ENCODE measurements at places on chromosomes 5 and 9.

DNA sequence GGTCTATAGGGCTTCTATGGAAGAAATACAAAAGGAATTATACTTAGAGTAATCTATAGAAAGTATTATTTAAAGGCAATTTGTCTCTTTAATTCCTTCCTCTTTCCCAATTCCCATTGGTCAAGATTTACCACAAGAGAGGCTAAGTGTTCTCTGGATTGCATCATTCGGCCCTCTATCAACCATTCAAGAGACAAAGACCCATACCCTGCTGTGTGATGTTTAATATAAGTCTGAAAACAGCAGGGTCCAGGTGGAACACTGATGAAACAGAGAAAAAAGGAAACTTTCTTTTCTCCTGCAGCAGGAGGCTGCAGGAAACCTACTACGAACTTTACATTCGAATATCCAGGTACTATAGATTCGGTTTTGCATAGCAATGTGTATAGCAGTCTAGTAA lies 323.4 kb downstream of the CHSY3 start:
- no peak for DNase-seq
- no peak overlapping the region for H3K4me3 ChIP-seq
- no peak overlapping the region for H3K27ac ChIP-seq
- no peaks in the 10 kb centered on the region for H3K27me3 ChIP-seq
- no peaks in the 10 kb centered on the region for H3K36me3 ChIP-seq

DNA sequence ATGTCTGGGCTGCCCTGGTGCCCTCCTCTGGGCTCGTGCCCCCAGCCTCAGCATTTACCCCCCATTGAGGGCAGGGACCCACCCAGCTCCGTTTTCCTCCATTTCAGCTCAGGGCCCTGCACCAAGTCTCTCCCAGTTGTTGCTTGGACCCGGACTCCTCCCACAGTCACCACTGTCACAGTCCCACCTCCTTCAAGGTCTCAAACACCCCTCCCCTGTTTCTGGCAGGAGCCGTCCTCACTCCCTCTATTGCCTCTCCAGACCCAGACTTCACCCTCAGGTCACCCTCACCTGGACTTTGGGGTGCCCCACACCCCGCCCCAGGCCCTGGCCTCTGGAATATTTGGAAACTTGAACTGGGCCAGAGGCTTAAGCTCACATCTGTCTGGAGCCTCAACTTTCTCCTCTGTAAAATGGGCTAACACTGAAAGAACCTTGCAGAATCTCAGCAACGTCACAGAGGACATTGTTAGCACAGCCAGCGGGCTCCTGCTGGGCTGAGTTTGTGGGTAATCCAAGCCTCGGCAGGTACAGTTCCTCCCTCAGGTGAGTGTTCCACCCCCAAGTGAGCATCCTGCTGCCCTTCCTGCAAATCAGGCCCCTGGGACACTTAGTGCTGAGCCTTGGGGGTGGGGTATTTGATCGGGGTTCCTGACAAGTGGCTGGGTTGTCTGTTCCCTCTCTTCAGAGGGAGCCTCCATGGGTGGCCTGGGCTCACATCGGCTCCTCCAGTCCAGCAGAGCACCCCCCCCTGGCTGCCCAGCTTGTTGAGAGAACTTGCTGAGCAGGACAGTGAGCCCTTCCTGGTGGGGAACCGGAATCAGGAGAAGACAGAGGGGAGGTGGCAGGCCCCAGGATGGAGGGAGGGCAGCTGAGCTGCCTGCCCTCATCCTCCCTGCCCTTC lies 130.1 kb downstream of the C9orf50 start:
- no peaks in the 10 kb centered on the region for H3K27me3 ChIP-seq
- DNase-seq = no peak
- peak overlapping the region; percentile 96 for H3K27ac ChIP-seq
- H3K4me1 ChIP-seq = peaks cover 57% of the 10 kb centered on the region
- H3K36me3 ChIP-seq = peaks cover 26% of the 10 kb centered on the region
- peak overlapping the region; percentile 91 for H3K4me3 ChIP-seq

GRCh38 chr9:91734371-91734981 lies 215.6 kb downstream of the ROR2 start:
- H3K36me3 ChIP-seq = no peaks in the 10 kb centered on the region
- DNase-seq = peak; percentile 75
- peaks cover 1% of the 10 kb centered on the region for H3K4me1 ChIP-seq
- no peak overlapping the region for H3K4me3 ChIP-seq
- H3K27me3 ChIP-seq = peaks cover 7% of the 10 kb centered on the region

GRCh38 chr5:93577854-93578812 lies 2.9 kb downstream of the NR2F1-AS1 start:
- H3K4me3 ChIP-seq = no peak overlapping the region
- no peaks in the 10 kb centered on the region for H3K36me3 ChIP-seq
- H3K4me1 ChIP-seq = peaks cover 13% of the 10 kb centered on the region
- no peak overlapping the region for H3K27ac ChIP-seq
- no peak for DNase-seq

GRCh38 chr5:135704616-135705015 lies 125.8 kb upstream of the CXCL14 start:
- H3K27me3 ChIP-seq = no peaks in the 10 kb centered on the region
- DNase-seq = no peak
- H3K27ac ChIP-seq = no peak overlapping the region
- no peaks in the 10 kb centered on the region for H3K4me1 ChIP-seq

DNA sequence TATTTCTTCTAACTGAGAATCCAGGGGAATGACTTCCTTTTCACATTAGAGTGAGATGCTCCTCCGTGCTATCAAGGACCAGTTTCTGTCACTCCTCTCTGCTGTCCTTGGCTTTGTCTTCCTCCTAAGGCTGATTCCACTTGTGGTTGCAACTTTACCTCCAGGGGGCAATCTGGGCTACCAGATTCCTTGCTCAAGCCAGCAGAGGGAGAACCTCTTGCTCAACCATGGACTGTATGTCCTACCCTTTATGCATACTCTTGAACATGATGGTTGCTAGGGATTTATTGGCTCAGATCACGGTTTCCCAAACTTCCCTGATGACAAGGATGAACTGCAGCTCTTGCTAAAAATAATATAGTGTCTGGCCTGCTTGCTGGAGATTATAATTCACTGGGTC lies 24.0 kb downstream of the NNT start:
- DNase-seq = peak; percentile 4
- peaks cover 24% of the 10 kb centered on the region for H3K36me3 ChIP-seq
- H3K27ac ChIP-seq = no peak overlapping the region
- H3K4me3 ChIP-seq = no peak overlapping the region

DNA sequence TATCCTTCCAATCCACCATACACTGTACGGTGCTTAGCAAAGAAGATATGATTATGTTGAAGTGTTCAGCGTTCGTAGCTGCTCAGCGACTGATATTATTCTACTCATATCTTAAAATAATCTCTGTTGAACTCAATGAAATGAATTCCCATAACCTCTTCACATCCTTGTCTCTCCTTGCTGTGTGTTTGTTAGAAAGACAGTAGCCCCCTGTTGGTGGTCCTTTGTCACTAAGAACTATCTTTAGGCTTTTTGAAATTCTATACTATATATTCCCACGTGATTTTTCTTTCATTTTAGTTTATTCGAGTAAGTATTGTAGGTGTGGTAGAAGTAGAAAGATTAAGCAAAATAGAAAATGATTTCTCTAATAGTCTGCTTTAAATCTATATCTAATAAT lies 762.8 kb upstream of the WWC1 start:
- no peaks in the 10 kb centered on the region for H3K4me1 ChIP-seq
- no peaks in the 10 kb centered on the region for H3K27me3 ChIP-seq
- H3K36me3 ChIP-seq = no peaks in the 10 kb centered on the region
- no peak overlapping the region for H3K4me3 ChIP-seq
- no peak for DNase-seq
- no peak overlapping the region for H3K27ac ChIP-seq

- H3K4me1 ChIP-seq = no peaks in the 10 kb centered on the region
- DNase-seq = no peak
- H3K27me3 ChIP-seq = peaks cover 20% of the 10 kb centered on the region
- H3K27ac ChIP-seq = no peak overlapping the region
These were observed 60.8 kb downstream of the SH3TC2 start for GRCh38 chr5:149002053-149002452.

GRCh38 chr9:99213197-99213596 lies 8.5 kb downstream of the ALG2 start:
- no peak overlapping the region for H3K4me3 ChIP-seq

DNA sequence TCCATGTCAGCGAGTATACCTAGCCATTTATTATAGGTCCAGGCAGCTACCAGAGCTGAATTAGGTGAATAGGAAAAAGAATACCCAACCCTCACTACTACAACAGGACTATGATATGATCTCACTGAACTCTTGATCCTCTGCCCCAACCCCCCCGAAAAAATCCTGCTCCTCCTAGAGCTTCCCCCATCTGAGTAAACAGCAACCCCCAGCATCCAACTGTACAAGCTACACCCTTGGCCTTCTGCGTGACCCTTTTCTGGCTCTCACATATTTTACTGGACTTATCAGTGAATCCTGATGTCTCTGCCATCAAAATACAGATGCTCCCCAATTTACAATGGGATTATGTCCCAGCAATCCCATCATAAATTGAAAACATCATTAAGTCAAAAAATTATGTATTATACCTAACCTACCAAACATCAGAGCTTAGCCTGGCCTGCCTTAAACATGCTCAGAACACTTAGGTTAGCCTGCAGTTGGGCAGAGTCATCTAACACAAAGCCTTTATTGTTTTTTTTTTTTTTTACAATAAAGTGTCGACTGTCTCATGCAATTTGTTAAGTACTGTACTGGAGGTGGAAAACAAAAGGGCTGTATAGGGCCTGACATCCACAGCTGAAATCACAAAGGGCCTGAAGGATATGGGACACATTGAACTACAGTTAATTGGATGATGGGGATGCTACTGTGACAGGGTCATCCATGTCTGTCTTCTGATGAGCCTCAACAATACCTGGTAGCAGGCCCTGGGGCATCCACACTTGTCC lies 128.9 kb upstream of the ERCC6L2 start:
- no peaks in the 10 kb centered on the region for H3K36me3 ChIP-seq
- H3K4me3 ChIP-seq = no peak overlapping the region
- peaks cover 5% of the 10 kb centered on the region for H3K27me3 ChIP-seq
- H3K4me1 ChIP-seq = peaks cover 12% of the 10 kb centered on the region

DNA sequence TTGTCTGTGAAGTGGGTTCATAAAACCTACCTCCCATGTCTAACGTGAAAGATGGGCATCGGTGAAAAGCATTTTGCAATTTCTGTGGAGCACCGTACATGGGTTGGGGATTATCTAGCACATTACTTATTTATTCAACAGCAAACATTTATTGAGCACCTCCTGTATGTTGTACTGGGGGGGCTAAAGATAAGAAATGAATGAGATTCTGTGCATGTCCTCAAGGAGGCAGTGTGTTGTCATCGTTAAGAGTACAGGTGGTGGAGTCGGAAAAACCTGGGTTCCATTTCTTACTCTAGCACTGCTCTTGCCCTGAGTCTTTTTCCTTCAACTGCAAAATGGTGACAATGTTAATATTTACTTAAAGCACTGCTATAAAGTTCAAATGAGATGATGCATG lies 30.4 kb upstream of the DENND1A start:
- H3K36me3 ChIP-seq = no peaks in the 10 kb centered on the region
- H3K27me3 ChIP-seq = peaks cover 48% of the 10 kb centered on the region
- H3K4me1 ChIP-seq = peaks cover 9% of the 10 kb centered on the region
- H3K4me3 ChIP-seq = no peak overlapping the region
- no peak overlapping the region for H3K27ac ChIP-seq
- no peak for DNase-seq

GRCh38 chr9:95512709-95513095 lies 4.1 kb downstream of the PTCH1 start:
- DNase-seq = no peak
- H3K27ac ChIP-seq = peak overlapping the region; percentile 95

GRCh38 chr5:9774472-9775079 lies 144.4 kb upstream of the TAS2R1 start:
- no peaks in the 10 kb centered on the region for H3K4me1 ChIP-seq
- no peak for DNase-seq
- no peak overlapping the region for H3K27ac ChIP-seq
- H3K27me3 ChIP-seq = no peaks in the 10 kb centered on the region

DNA sequence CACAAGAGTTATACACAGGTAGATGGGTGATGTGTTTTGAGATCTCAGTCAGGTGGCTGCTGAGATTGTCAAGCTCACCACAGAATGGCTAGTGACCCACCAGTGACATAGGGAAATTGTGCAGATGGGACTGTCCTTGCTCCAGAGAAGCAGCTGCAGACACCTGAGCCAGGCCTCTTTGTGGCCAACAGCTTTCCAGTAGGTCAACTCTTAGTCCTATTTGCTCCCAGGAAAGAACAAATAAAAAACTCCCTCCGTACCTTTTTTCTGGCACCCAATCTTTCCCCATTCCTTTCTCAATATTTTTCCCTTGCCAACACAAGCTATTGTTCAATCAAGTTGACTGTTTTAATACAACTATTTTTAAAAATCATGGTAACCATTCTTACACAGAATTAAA lies 14.2 kb downstream of the IARS1 start:
- H3K4me3 ChIP-seq = no peak overlapping the region
- H3K4me1 ChIP-seq = peaks cover 50% of the 10 kb centered on the region
- no peak for DNase-seq
- no peak overlapping the region for H3K27ac ChIP-seq
- H3K27me3 ChIP-seq = no peaks in the 10 kb centered on the region

- H3K27me3 ChIP-seq = no peaks in the 10 kb centered on the region
- no peaks in the 10 kb centered on the region for H3K36me3 ChIP-seq
- no peak overlapping the region for H3K4me3 ChIP-seq
- no peak overlapping the region for H3K27ac ChIP-seq
- no peak for DNase-seq
These were observed 72.0 kb downstream of the ZFAND5 start for GRCh38 chr9:72292874-72293607.

- no peaks in the 10 kb centered on the region for H3K36me3 ChIP-seq
- H3K4me1 ChIP-seq = no peaks in the 10 kb centered on the region
- no peak for DNase-seq
- H3K27me3 ChIP-seq = peaks cover 19% of the 10 kb centered on the region
- no peak overlapping the region for H3K27ac ChIP-seq
- no peak overlapping the region for H3K4me3 ChIP-seq
These were observed 89.6 kb downstream of the TRIM36 start for GRCh38 chr5:115079924-115080623.

DNA sequence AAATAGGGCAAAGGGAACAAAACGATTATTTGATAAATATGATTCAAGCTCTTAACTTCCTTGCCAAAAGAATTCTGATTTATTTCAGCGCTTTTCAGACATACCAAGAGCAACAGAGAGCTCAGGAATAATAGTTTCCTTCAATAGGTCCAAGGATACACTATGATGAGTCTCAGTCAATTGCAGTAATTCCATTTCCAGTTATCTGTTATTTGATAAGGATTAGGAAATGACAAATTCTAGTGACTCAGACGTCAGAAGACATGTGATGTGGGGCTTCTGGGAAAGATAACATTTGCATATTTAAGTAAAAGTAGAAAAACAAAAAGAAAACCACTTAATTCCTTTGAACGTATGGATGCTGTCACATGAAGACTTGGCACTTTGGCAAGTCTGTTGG lies 1250.8 kb upstream of the CDH18 start:
- no peaks in the 10 kb centered on the region for H3K36me3 ChIP-seq
- H3K4me1 ChIP-seq = no peaks in the 10 kb centered on the region
- no peak for DNase-seq
- no peak overlapping the region for H3K4me3 ChIP-seq
- no peak overlapping the region for H3K27ac ChIP-seq
- H3K27me3 ChIP-seq = no peaks in the 10 kb centered on the region

DNA sequence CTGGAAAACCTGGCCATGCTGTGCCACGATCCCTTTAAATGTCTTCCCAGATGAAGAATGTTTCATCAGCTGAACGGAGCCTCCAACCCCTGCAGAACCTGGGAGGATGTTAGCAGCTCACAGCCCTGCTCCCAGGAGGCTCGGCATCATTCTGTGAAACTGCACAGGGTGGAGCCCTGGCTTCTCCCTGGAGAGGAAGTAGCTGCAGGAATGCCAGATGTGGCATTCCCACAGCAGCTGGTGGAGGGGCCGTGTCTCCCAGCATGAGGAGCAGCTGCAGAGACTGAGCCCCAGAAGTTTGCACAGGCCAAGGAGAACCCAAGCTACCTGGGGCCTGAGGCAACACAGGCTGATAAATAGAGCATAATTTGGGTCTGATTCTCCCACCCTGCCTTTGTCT lies 165.8 kb upstream of the MAP3K1 start:
- H3K36me3 ChIP-seq = no peaks in the 10 kb centered on the region
- no peak for DNase-seq
- H3K27ac ChIP-seq = no peak overlapping the region
- H3K4me1 ChIP-seq = peaks cover 14% of the 10 kb centered on the region

Data from activated naive CD8-positive, alpha-beta T cell treated with anti-CD3 and anti-CD28 coated beads, Interleukin-2, amount 50 U/mL, for 24 hours (primary cell).